ENCODE measurements at places on chromosomes 11 and 22. TPM values are rescaled to one million over a fixed set of nuclear protein-coding genes. Genes with fewer than 3 reads are reported as not detected.

The SCO2 gene
- total RNA-seq, result 5.1 TPM

The CFAP300 gene
- 1.7 TPM for total RNA-seq

The GTSE1 gene
- total RNA-seq, result 1.0 TPM

DNA sequence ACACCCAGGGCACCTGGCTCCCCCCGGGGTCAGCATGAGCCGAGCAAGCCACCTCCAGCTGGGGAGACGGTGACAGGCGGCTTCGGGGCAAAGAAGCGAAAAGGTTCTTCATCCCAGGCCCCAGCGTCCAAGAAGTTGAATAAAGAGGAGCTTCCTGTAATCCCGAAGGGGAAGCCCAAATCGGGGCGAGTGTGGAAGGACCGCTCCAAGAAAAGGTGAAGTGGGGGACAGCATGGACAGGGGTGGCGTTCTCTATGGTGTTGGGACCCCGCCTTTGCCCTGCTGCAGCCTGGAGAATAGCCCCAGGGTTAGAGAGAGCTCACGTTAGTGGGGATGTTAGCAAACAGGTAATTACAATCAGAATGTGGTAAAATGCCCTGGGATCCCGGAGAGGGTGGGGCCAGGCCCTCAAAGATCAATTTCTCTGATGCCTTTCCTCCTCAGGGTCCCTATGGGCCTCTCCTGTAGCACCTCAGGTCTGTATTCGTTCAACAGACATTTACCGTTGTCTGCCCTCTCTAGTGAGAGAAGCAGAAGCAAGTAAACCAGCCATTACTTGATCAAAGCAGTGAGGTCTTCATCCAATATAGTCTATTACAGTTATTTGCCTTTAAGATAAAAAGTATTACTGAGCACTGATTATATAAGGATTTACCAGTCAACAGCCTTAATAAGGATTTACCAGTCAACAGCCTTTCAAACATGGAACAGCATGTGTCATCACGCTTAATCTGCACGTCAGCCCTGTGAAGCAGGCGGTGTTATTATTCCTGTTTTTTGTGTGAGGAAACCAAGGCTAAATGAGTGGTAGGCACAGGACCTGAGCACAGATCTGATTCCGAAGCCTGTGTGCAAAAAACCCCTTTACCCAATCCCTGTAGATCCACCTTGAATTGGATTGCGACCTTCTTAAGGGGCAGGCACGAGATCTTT is 1.0 kb downstream of the CCDC86 start:
- no peak for DNase-seq
- H3K27ac ChIP-seq, result peak overlapping the region; percentile 69
- H3K36me3 ChIP-seq, result peaks cover 9% of the 10 kb centered on the region
- H3K27me3 ChIP-seq, result no peaks in the 10 kb centered on the region

GRCh38 chr11:95297680-95298452 is 66.9 kb upstream of the SESN3 start:
- no peak overlapping the region for H3K4me3 ChIP-seq
- no peaks in the 10 kb centered on the region for H3K36me3 ChIP-seq
- no peaks in the 10 kb centered on the region for H3K27me3 ChIP-seq
- DNase-seq, result no peak
- H3K27ac ChIP-seq, result no peak overlapping the region

DNA sequence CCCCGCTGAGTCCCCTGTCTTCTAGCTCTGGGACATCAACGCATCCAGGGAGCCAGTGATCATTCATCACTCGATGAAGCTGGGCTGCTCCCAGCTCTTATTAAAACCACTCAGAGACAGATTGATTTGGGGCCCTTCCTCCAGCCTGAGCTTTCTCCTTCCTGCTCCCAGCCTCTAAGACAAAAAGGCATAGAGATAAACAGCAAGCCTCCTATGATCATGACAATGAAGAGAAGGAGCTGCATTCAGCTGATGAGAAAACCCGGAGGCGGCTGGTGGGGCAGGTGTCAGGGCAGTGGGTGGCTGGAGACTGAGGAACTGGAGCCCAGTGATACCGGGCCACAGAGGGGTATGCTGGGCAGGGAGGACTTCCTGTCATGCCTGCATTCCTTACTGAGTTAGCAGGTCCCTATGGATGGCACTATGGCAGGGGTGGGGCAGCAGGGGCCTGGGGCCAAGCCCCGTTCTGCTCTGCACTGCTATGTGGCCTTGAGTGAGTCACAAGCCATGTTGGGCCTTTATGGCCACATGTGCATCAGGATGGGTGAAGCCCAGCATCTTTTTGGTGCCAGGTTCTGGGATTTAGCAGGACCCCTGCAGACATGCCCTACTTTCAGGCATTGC is 20.2 kb downstream of the PVALB start:
- no peak for DNase-seq
- H3K4me3 ChIP-seq, result no peak overlapping the region
- no peaks in the 10 kb centered on the region for H3K27me3 ChIP-seq
- H3K27ac ChIP-seq, result no peak overlapping the region
- H3K4me1 ChIP-seq, result no peaks in the 10 kb centered on the region
- no peaks in the 10 kb centered on the region for H3K36me3 ChIP-seq

- H3K4me1 ChIP-seq, result peaks cover 20% of the 10 kb centered on the region
- H3K27me3 ChIP-seq, result no peaks in the 10 kb centered on the region
- H3K27ac ChIP-seq, result no peak overlapping the region
- peaks cover 16% of the 10 kb centered on the region for H3K36me3 ChIP-seq
- no peak overlapping the region for H3K4me3 ChIP-seq
These were observed 3.2 kb downstream of the SIRT3 start for GRCh38 chr11:232783-233565.
